MG63 (cell line): ENCODE measurements at places on chromosomes 3 and 15. TPM values are rescaled to one million over a fixed set of nuclear protein-coding genes. Genes with fewer than 3 reads are reported as not detected.

Gene TMEM108
- 0.79 TPM in 1 of 2 replicates, not detected in the other for total RNA-seq

Gene GP5
- not detected in 2 replicates for total RNA-seq

Gene MYZAP
- total RNA-seq: 0.69 TPM in 1 of 2 replicates, not detected in the other

Gene CYP1A1
- total RNA-seq: 11.6 and 15.7 TPM in 2 replicates

Gene TRH
- not detected in 2 replicates for total RNA-seq

Gene ATP10A
- 1.5 and 2.1 TPM in 2 replicates for total RNA-seq

Gene STXBP5L
- total RNA-seq: not detected in 2 replicates

Gene NANOGP8
- total RNA-seq: not detected in 2 replicates

Gene NAALADL2
- 1.6 and 1.8 TPM in 2 replicates for total RNA-seq

Gene UBA5
- 40.5 and 49.2 TPM in 2 replicates for total RNA-seq

Gene COL6A5
- not detected in 2 replicates for total RNA-seq

Gene A4GNT
- not detected in 2 replicates for total RNA-seq

DNA sequence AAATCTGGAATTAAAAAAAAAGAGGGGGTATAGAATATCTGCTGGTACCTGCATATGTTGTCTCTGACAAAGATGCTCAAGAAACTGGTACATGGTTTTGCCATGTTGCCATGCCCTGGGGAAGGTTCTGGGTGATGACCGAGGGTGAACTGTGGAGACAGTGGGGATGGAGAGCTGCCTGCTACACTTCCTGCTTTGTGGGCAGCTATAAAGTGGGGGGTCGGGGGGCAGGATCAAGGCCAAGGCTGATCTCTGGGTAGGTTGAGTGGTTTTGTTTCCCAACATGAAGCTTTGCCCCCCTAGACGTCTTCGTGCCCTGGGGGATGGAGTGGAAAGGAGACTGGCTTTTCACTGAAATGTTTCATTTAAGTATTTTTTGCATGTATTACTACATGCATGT, 74.6 kb downstream of the IQSEC1 start:
- no peak for DNase-seq

GRCh38 chr3:155741603-155742002, 3.3 kb downstream of the PLCH1 start:
- no peak for DNase-seq

DNA sequence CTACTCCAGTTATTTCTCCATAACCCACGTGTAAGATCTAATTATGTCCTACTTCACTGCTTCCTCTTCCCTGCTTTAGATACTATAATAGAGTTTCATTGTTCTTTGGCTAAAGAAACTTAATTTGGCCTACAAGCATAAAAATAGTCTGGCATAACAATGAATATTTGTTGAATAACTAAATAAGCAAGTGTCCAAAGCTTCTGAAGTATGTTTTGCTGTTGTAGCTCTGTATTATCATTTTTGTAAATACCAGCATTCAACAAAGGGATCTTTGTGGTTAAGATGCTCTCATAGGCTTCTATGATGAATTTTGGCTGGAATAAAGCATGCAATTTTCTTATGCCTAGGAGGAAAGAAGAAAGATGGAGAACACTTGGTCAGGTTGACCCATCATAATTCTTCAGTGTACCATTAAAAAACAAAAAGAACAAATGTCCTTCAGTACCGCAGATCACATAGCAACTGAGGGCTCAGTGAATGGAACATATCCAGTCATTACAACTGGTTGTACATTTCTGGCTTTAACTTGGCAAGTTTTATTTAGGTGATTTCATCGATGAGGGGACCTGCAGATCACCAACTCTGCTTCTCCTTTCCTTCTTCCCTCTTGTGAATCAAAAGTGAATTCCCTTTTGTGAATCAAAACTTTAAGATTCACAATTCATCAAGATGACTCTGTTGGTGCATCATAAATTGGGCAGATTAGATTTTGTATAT, 465.9 kb upstream of the TGFBR2 start:
- no peak for DNase-seq

GRCh38 chr15:42670451-42670850, 66.5 kb downstream of the CDAN1 start:
- DNase-seq: no peak

DNA sequence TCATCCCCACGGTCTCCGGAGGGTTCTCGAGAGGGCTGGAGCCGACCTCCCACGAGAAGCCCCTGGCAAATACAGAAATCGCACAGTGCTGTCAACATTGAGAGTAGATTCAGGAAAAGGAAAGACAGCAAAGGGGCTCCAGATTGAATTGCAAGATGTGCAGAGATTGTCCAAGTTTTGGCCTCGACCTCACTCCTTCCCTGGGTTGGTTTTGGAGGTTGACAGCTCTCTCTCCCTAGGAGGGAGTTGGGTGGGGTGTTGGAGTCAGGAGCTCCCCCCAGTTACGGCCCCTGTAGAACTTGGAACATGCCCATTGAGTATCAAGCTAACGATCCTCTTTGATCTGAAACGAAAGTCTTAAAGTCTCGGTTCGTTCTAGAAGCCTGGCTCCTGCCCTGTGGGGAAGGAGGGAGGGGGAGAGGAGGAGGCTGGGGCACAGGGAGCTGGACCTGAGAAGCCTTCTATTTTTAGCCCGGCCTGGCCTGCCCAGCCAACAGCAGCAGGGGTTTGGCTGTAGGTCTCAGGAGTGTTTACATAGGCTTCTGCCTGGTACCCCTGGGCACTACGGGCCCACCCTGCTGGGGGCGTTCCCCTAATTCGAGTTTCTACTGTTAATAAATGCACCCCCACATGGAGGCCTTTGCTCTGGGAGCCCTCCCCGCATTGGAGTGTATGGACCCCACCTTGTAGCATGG, 672 bp upstream of the KY start:
- DNase-seq: peak; percentile 75

GRCh38 chr3:57091521-57092273, 31.2 kb downstream of the SPATA12 start:
- no peak for DNase-seq

- no peak for DNase-seq
Observed at GRCh38 chr3:39892068-39892467, 82.7 kb downstream of the MYRIP start.

DNA sequence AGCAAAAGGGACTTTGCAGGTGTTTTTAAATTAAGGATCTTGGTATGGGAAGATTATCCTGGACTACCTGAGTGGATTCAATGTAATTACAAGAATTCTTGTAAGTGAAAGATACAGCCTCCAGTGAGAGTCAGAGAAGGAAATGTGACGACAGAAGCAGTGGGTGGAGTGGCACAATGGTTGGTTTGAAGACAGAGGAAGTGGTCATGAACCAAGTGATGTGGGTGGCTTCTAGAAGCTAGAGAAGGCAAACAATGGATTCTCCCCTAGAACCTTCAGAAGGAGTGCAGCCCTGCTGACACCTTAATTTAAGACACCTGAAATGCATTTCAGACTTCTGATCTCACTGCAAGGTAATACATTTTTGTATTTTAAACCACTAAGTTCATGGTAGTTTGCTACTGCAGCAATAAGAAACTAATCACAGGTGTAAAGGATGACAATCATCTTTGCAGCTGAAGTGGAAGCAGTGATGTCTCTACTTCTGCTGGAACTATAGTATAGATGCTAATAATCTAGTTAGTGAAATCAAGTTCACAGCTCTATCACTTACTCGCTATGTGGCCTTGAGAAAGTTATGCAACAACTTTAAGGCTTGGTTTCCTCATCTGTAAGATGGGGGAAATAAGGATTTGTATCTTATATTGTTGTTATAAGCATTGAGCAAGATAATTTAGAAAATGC, 403.4 kb upstream of the SUCLG2 start:
- DNase-seq: no peak

DNA sequence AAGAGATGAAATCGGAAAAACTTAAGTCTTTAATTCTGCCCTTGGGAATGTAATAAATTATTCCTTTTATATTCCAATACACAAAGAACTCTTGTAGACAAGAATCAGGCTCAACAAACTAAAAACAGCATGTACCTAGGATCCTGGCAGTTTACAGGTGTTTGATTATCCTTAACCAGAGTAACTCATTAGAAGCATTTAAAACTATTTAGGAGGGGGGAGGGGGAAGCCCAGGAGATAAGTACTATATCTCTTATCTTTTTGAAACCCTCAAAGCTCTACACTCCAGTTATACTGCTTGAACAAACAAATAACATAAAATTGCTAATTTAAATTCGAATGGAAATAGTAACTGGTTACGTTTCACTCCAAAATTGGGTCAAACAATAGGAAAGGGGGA, 1.9 kb downstream of the CNBP start:
- DNase-seq: no peak

- DNase-seq: no peak
Observed at GRCh38 chr3:9137676-9138075, 111.8 kb downstream of the SRGAP3 start.

DNA sequence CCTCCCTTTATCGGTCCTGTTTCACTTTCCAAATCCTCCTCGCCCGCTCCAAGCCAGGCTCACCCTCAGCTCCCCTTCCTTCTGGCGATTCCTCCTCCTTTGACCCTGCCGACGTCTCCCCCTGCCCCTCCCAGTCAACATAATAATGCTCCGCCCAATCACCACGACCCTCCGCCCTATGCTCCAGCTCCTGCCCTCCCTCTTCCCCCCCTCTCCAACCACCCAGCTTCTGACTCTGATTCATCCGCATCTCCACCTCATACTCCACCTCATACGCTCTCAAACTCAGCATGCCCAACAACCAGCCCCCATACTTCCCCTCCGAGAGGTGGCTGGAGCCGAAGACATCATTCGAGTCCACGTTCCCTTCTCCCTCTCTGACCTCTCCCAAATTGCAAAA, 7.1 kb upstream of the AADAC start:
- DNase-seq: no peak

- no peak for DNase-seq
Observed at GRCh38 chr15:83206526-83207008, 1.1 kb downstream of the HDGFL3 start.

- DNase-seq: no peak
Observed at GRCh38 chr3:9250236-9250635, 790 bp upstream of the SRGAP3 start.

DNA sequence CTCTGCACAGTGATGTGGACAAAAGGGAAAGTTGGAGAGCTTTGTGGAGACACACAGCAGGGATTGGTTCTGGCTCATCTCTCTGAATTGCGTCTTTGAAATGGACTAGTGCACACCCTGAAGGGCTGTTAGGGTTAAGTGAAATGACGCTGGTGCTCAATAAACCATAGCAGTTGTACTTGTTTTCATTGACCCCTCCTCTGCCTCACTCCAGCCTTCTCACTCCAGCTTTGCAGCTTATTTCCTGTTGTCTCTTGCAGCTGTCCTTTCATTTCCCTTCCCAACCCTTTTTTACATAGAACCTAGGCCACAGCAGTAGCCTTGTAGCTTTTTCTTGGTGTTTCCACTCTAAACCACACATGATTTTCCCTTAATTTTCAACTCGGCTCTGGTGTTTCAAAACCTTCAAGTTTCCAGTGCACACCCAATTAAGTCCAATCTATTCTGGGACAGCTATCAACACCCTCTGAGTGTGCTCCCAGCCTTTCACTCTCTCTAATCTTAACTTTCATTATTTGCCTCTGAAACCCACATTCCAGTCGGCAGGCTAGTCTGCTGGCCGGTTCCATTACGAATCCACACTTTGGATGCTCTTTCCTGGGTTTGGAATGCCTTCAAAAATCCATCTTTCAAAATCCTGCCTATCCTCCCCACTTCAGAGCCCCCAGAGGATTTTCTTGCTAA, 6.4 kb downstream of the C3orf52 start:
- no peak for DNase-seq

- no peak for DNase-seq
Observed at GRCh38 chr3:13415997-13416793, 3.9 kb downstream of the NUP210 start.

DNA sequence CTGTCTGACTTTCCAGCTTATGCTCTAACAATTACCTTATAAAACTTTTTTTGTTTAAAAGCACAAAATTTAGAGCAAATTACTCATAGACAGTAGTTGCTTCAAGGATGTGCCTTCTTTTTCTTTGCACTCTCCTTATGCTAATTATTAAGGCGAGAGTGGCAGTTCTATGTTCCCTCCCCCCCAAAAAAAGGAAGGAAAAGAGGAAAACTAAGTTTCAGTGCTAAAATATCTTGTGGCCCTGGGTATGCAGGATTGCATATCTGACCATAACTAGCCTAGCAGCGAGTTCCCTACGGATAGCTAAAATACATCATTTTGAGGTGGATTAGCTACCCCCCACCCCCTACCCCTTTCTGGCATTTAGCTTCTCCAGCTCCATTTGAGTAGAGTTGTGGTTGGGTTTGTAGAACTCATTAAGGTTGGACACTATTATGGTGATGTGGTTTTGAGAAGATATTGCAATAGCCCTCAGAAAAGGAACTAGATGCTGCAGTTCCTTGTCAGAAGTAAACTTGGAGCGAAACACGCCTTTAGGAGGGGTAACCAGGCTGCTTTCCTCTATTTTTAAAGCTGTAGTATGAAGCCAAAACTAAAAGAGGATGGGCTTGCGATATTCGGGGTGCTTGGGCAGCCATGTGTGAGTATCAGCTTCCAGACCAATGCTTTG, 174.6 kb downstream of the AKAP13 start:
- no peak for DNase-seq

DNA sequence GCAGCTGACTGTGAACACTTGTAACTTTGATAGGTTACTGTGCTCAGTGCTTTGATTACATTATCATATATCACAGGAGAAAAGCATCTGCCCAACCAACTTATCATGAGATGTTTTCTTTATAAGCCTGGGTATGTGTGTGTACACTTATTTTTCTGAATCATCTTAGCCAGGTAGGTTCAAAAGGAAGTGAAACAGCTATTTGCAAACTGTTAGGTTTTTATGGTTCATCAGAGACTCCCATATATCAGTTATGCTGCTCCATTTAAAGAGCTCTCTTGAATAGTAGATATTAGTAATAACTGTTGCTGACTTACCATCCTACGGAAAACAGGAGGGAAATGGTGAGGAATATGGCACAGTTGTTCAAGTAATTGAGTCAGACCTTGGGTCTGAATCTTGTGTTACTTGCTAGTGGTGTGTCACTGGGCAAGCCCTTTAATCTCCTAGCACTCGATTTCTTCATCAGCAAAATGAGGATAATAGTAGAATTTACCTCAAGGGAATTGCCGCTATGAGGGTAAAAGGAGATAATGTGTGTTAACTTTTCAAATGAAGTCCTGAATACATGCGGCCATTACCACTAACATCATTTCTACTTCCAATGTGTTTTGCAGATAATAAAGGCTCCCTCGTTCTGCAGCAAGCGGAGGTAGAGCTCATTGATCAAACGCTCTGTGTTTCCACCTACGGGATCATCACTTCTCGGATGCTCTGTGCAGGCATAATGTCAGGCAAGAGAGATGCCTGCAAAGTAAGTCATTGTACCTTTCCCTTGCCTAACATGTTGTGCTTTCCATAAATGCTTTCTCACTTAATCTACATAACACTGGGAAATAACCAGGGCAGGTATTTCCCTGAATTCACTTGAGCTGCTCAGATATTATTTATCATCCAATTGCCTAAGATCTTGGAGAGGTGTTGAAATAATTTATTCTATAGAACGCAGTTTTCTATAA, 7.8 kb upstream of the C3orf52 start:
- DNase-seq: no peak
